ENCODE measurements at places on chromosomes 6 and 20. TPM values are rescaled to one million over a fixed set of nuclear protein-coding genes. Genes with fewer than 3 reads are reported as not detected.

Gene HLA-DRB5
- polyA plus RNA-seq: 0.45 TPM

Gene CGA
- 0.41 TPM for polyA plus RNA-seq

Gene STX11
- polyA plus RNA-seq: 4.9 TPM

Gene SLC17A2
- polyA plus RNA-seq: not detected

Gene VSX1
- 0.27 TPM for polyA plus RNA-seq

Gene CNKSR3
- 7.9 TPM for polyA plus RNA-seq

Gene ERMARD
- polyA plus RNA-seq: 11.1 TPM

Gene PTCHD4
- polyA plus RNA-seq: 0.09 TPM

Gene ADTRP
- 0.05 TPM for polyA plus RNA-seq

Gene RIPPLY2
- 0.45 TPM for polyA plus RNA-seq

Gene IP6K3
- 14.4 TPM for polyA plus RNA-seq

Gene HLA-G
- not detected for polyA plus RNA-seq

Gene BFSP1
- 0.59 TPM for polyA plus RNA-seq

Gene LAMP5
- 0.07 TPM for polyA plus RNA-seq

Gene RNF144B
- polyA plus RNA-seq: 7.1 TPM

Gene C6orf132
- 1.8 TPM for polyA plus RNA-seq

Gene SLC22A2
- 0.05 TPM for polyA plus RNA-seq

Gene FGD2
- 5.1 TPM for polyA plus RNA-seq

Gene RAET1L
- polyA plus RNA-seq: not detected

Gene UTRN
- 11.5 TPM for polyA plus RNA-seq

Gene SMOC2
- polyA plus RNA-seq: 16.7 TPM

Gene TOX2
- polyA plus RNA-seq: 1.9 TPM

Gene GNMT
- 3.0 TPM for polyA plus RNA-seq

Gene COL21A1
- 19.9 TPM for polyA plus RNA-seq

Gene KIAA1755
- polyA plus RNA-seq: 5.8 TPM

Gene VGLL2
- 1.8 TPM for polyA plus RNA-seq

Gene BTBD3
- polyA plus RNA-seq: 8.7 TPM

Gene PDYN
- not detected for polyA plus RNA-seq

Gene BHLHE23
- not detected for polyA plus RNA-seq

Gene NR2E1
- polyA plus RNA-seq: not detected

Gene TCP11
- polyA plus RNA-seq: 0.07 TPM

Gene MBOAT1
- 3.0 TPM for polyA plus RNA-seq

Gene TINAG
- polyA plus RNA-seq: 0.09 TPM

Gene ZSCAN23
- polyA plus RNA-seq: 0.48 TPM

Gene OGFR
- 26.6 TPM for polyA plus RNA-seq

Gene SNAP25
- 1.8 TPM for polyA plus RNA-seq

Gene LY6G6F
- polyA plus RNA-seq: not detected

Gene MACROD2
- 0.61 TPM for polyA plus RNA-seq

Gene RUNX2
- 0.34 TPM for polyA plus RNA-seq

Gene FAM229B
- 75.2 TPM for polyA plus RNA-seq

Gene SNAP91
- polyA plus RNA-seq: 0.18 TPM

Gene BTNL2
- not detected for polyA plus RNA-seq

Gene SLC22A7
- not detected for polyA plus RNA-seq

Gene ZNF165
- polyA plus RNA-seq: 0.36 TPM

Gene WFDC5
- polyA plus RNA-seq: not detected

Gene UNC93A
- not detected for polyA plus RNA-seq

Gene KHDC1L
- polyA plus RNA-seq: not detected

Gene OPRM1
- not detected for polyA plus RNA-seq

Gene SIRPB1
- polyA plus RNA-seq: 0.63 TPM

Gene ADGRF5
- 23.9 TPM for polyA plus RNA-seq

Gene PLEKHG1
- polyA plus RNA-seq: 2.2 TPM

Gene RAB44
- polyA plus RNA-seq: not detected

Gene ZGPAT
- 29.5 TPM for polyA plus RNA-seq

Gene YIPF3
- polyA plus RNA-seq: 95.0 TPM

Gene PI3
- not detected for polyA plus RNA-seq

Gene FNDC1
- 0.07 TPM for polyA plus RNA-seq
